NCI-H446 treated with DMSO at 0.1 percent for 48 hours (cell line): ENCODE measurements at places on chromosomes 3 and 15.
A peak's percentile ranks its signal among the peaks of the same experiment; 100 is the strongest.

- no peak for DNase-seq
Observed at GRCh38 chr3:126679318-126679751, 24.4 kb upstream of the TXNRD3 start.

DNA sequence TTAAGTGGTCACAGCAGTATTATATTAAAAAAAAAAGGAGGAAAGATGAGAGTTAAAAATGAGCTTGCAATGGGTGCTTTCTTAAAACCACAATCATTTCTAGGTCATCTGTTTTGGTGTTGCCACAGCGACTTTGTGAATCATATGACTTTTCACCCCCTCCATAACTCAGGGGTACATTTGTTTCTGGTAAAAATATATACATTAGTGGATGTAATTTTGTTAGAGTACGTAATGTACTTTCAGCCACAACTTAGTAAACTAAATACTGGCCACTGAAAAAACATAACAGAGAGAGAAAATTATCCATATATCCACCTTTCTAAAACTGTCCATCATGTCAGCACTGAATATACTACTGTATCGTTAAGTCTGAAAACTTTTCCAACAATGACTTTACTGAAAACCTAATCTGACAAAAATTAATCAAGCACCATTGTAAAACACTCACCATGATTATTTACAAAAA is 3.4 kb downstream of the ANKRD28 start:
- DNase-seq: no peak

GRCh38 chr3:150721285-150722130 is 17.8 kb upstream of the ERICH6 start:
- DNase-seq: peak; percentile 64

GRCh38 chr15:52101542-52102323 is 10.8 kb downstream of the BCL2L10 start:
- no peak for DNase-seq

DNA sequence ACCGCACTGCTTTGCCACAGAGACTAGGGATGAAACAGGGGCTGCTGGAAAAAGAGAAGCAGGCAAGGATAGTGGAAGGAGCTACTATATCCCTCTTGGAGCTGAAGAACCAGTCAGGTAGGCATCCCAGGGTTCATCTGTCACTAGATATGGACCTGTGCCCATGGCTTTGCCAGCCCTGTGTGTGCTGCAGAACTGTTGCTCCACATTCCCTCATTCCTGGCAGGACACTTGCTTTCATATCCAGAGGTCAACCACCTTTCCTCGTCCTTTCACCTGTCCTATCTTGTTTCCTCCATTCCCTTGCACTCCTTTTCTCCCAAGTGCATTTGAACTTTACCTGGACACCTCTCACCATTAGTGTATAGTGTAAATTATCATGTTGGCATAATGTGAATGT is 12.0 kb downstream of the SNRK start:
- DNase-seq: no peak

- DNase-seq: no peak
Observed at GRCh38 chr3:65716071-65716751, 322.5 kb downstream of the MAGI1 start.

GRCh38 chr3:86029590-86029989 is 961.4 kb downstream of the VGLL3 start:
- DNase-seq: no peak

- DNase-seq: no peak
Observed at GRCh38 chr3:60591267-60591666, 660.0 kb downstream of the FHIT start.

- no peak for DNase-seq
Observed at GRCh38 chr15:78000091-78000926, 77.2 kb downstream of the TBC1D2B start.

DNA sequence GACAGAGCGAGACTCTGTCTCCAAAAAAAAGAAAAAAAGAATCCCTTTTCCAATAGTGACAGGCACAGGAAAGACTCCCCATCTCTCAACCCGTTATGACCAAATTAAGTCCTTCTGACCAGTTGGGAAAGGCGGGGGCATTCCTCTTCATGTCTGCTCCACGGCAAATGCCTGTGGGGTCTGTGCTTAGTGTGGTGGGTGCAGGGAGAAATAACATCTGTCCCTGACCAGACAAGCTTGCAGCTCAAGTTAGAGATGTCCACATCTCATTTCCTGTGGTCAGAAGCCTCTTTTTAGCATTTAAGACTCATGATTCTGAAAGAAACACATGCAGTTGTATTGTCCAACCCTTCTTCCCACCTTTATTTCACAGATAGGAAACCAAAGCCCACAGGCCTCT is 16.2 kb downstream of the PLA1A start:
- DNase-seq: no peak

DNA sequence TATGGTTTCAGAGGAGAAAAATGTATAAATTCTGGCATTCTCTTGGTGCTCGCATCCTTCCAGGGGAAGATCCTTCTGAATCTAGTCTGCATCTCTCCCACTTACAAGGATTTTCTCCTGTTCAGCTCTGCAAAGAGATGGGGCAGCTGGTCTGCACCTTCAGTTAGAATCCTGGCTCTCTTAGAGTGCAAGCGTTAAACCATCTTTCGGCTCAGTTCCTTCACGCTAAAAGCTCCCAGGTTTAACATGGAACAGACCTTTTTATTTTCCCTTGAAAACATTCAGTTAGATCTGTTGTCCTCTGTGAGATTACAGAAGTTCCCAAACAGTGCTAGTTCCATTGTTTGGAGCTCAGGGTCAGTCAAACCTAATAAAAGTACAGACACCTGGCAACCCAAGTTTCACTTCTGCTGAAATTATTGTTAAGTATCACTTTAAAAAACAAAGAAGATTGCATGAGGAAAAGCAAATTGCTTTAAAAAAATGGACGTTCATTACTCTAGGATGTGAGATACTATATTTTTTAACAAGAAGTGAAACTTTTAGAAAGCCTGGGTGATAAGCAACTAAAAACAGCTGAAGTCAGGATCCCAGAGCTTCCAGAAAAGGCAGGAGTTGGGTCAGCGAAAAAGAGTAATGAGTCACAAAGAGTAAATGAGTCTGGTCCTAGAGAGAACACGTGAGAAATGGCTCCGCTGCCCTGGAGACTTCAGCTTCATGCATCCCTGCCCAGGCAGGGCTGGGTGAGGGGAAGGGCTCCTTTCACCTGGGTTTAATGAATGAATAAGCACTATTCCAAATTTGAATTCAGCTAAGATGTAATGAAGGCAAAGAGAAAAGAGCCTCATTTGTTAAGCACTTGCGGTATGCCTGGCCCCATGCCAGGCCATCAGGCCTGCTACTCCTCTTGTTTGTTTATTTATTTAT is 63.3 kb downstream of the ABTB1 start:
- no peak for DNase-seq

- peak; percentile 16 for DNase-seq
Observed at GRCh38 chr15:68204776-68205557, at the start of gene CALML4. Gene CALML4, minus strand, starts transcription at chr15:68205332. Its CDS starts 85 bp downstream, at chr15:68205247.

DNA sequence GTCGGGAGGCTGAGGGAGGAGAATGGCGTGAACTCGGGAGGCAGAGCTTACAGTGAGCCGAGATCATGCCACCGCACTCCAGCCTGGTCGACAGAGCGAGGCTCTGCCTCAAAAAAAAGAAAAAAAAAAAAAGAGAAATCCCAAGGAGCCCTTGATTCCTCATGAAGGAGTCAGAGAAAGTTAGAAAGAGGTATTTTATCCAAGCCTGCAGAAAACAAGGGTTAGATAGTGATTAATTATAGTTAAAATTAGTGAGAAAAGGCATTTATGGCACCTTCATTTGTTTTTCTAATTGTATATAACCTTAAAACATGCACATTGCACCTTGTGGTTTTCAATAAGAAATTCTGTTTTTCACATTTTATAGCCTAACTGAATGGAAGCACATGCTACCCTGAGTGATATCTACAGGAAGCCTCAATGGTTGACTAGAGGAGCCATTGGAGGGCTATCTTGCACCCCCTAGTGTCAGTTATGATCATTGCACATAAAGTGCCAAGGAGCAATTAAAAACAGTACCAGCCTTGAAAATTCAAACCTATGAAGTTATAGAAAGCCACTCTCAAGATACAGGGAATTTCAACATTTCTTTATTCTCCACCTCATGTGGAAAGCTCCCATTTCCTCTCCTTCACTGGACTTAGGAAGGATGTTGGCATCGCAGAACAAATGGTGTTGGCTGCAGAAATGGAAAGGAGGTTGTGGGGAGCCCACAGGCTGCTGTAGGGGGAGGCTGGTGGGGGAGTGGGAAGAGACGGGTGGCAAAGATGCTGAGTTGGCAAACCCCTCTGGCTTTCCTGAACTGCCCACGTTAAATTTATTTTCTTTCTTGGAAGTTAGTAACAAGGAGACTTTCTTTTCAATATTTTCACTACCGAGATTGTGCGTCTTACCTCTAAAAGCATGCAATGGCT is 48.5 kb downstream of the ITGA11 start:
- DNase-seq: no peak

- DNase-seq: no peak
Observed at GRCh38 chr15:77013776-77014131, 18.8 kb downstream of the PSTPIP1 start.

- DNase-seq: no peak
Observed at GRCh38 chr3:182276512-182276911, 516.8 kb upstream of the ATP11B start.

- no peak for DNase-seq
Observed at GRCh38 chr3:28103861-28104260, 137.6 kb upstream of the CMC1 start.

GRCh38 chr15:100596792-100597191 is 5.2 kb downstream of the LINS1 start:
- no peak for DNase-seq

DNA sequence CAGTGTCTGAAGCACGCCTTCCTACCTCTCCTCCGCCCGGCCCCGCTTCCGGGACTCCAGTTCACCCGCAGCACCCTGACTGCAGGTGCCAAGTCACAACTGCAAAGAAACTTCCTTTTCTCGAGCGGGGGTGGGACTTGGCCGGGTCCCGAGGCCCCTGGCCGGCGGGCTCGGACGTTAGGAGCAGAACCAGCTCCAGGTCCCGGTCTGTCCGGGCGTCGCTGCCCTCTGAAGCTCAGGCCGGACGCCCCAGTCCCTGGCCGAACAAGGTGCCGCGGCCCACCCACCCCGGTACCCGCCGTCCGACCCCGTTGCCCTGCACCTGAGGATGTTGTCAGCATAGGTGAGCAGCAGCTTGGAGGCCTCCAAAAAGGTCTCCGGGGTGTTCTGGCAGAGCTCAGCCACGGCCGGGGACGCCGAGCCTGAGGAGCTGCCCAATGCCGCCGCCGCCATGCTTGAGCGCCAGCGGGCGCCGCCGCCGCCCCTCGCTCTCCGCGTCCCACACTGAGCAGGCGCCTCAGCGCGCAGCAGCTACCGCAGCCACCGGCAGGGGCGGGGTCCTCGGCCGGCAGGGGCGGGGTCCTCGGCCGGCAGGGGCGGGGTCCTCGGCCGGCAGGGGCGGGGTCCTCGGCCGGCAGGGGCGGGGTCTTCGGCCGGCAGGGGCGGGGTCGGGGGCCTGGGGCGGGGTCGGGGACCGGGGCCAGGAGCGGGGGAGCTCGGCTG is at the start of gene NGLY1:
Gene NGLY1, minus strand, starts transcription at position 506 of the 723 bp plus-strand sequence. Its CDS starts 53 bp downstream, at position 453.
- peak; percentile 34 for DNase-seq

- DNase-seq: no peak
Observed at GRCh38 chr3:32950516-32950915, 928 bp upstream of the CCR4 start.

- peak; percentile 85 for DNase-seq
Observed at GRCh38 chr3:64185436-64185835, 39.8 kb downstream of the PRICKLE2 start.

DNA sequence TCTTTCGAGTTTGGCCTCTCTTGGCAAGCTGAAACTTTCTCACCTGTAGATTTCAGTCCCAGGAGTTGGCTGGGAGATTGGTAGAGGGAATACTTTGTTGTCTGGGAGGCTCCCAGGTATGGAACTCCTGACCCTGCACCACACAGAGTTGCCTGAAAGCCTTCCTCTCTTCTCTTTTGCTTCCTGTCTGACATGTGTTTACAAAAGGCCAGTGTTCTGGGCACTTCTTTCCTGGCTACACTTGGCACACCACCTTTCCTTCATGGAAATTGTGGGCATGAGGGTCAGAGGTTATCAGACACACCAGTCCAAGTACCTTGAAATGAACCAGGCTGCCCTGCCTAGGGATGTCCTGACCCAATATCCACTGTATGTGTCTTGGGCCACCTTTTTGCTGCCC is 123.7 kb downstream of the ABHD5 start:
- no peak for DNase-seq

DNA sequence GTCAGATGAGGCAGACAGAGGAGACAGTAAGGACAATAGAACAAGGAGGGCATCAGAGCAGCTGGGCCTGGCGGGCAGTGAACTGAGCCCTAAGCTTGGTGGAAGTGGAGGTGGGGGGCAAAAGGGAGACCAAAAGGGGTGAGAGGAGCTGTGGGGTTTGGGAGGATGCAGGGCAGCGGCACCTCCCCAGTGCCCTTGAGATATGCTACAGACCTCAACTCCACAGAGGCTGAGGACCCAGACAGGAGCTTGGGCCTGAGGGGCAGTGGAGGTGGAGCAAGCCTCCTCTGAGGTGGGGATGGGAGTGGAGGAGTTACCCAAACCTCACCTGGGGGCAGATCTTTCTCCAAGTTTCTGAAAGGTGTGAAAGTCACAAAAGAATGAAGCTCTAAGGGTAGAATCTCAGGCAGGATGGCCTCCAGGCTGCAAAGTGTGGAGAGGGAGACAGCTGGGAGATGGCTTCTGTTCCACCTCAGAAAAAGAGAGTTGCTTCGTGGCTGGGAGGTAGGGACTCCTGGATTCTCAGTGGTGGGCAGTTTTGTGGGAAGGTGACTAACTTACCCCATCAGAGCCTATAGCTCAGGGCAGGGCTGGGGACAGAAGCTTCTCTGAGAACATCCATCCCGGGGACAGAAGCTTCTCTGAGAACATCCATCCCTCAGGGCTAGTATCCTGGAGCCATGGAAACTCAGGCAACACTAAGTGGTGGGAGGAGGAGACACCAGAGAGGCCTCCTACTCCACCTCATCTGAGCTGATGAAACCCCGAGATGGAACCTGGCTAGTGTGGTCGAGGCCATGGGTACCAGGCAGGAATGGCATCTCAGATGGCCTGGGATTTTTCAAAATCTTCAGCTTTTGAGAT is 2.3 kb upstream of the CLK3 start:
- DNase-seq: no peak

- DNase-seq: no peak
Observed at GRCh38 chr3:126077754-126078153, 6.2 kb downstream of the SLC41A3 start.

DNA sequence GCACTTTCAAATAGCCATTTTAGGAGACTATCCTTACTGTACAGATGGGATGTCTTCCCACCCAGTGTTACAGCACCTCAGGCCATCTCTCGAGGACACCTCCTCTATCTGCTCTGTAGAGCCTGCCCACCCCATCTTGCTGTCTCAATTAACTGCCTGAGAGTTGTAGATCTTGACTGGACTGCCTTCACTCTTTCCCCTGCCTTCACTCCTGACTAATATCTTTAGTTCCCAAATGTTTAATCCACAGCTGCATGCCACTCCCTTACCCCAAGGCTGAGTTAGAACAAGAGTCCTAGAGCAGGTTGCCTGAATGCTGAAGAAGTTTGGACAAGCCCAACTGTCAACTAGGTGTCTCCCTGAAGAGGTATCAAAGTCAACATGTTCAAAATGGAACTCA is 1.3 kb upstream of the PP2D1 start:
- no peak for DNase-seq

DNA sequence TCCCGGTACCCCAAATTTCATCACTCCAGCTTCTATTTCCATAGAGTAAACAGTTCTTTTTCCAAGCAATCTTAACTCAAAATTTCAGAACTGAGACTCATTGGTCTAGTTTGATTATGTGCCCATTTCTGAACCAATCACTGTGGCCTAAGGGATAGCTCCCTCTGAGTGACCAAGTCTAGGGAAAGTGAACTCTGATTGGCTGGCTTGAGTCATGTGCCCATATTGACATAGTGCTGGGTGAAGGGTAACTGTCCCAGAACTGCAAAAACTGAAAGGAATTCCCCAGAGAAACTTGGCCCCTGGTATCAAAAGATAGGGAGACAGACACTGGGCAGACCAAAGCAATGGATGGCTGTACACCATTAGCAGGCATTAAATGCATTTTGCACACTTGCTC is 171.2 kb upstream of the WNT5A start:
- DNase-seq: no peak
